ENCODE measurements at places on chromosomes 4 and X.
A peak's percentile ranks its signal among the peaks of the same experiment; 100 is the strongest.

DNA sequence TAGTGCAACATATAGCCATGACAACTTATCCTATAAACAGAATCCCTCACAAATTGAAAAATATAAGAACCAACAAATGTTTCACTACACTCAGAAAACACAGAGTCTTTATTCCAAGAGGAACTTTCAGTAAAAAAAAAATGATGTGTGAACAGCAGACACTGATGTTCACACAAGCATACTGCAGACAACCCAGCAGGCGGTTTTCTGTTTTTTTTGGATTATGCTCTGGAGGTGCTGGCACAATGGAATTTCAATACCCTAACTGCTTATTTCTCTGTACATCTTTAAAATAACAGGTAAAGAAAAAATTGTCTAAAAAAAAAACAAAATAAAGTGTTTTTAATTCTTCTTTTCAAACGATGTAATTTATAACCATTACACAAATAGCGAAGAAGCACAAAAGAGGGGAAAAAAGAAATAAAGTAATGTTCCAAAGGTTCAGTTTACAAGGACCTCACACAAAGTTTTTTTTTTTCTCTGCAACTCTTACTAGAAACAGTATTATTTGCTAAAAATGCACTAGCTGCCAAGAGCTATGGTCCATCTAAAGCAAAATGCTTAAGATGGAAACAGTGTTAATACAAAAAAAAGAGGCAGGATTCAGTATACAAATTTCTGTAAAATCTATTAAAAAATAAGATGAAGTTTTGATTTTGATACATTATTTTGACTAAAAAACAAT, 55.3 kb downstream of the ANAPC10 start:
- DNase-seq = no peak

GRCh38 chrX:44596277-44596676, 53.6 kb upstream of the FUNDC1 start:
- no peak for DNase-seq

DNA sequence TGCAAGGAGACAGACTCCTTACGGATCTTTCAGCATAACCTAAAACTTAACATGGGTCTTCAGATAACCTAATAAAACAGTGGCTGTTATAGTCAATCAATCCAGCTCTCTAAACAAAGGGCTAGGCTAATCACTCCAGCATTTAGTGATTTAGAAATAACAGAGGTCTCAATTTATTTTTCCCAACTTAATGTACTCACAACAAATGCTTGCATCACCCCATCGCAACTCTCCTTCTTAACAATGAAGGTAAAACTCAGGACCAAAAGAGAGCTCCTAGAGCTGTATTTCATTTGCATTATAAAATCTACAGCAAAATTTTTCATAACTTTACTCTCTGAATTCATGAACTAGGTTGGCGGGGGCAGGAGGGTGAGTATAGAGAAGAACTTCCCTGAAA, 1.1 kb downstream of the LIN54 start:
- DNase-seq = no peak

GRCh38 chr4:148207068-148207467, 235.1 kb downstream of the NR3C2 start:
- no peak for DNase-seq

- DNase-seq = no peak
These were observed 159.5 kb downstream of the PPP3CA start for GRCh38 chr4:101187841-101188240.

- DNase-seq = no peak
These were observed 308.5 kb downstream of the ARHGAP24 start for GRCh38 chr4:85783483-85783882.

DNA sequence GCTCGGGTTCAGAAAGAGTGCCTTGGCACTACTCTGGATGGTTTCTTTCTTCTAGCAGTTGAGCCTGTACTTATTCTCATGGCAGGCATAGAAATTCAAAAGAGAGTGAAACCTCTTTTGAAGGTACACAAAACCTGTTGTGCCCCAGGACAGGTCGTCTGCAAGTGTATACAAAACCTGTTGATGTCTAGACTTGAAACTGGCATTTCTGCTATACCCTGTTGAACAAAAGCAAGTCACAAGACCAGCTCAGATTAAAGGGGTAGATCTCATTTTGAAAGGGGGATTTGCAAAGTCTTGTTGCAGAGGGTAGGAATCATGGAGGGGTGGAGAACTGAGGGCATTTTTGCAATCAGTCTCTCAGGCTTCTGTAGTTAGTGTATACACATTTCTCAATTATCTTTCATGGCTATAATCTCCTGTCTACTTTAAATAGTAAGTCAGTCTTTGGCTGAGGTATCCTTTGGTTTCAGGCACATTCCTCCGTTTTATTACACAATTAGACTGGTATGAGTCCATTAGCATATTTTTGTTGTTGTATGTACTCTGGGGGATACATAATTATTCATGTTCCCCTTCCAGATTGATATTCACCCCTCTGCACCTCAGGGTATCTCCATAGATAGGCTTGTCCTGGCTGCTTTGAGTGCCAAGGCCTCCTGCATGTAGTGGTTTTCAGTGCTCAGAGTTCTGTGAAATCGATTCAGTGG, 251.4 kb downstream of the DTHD1 start:
- no peak for DNase-seq

DNA sequence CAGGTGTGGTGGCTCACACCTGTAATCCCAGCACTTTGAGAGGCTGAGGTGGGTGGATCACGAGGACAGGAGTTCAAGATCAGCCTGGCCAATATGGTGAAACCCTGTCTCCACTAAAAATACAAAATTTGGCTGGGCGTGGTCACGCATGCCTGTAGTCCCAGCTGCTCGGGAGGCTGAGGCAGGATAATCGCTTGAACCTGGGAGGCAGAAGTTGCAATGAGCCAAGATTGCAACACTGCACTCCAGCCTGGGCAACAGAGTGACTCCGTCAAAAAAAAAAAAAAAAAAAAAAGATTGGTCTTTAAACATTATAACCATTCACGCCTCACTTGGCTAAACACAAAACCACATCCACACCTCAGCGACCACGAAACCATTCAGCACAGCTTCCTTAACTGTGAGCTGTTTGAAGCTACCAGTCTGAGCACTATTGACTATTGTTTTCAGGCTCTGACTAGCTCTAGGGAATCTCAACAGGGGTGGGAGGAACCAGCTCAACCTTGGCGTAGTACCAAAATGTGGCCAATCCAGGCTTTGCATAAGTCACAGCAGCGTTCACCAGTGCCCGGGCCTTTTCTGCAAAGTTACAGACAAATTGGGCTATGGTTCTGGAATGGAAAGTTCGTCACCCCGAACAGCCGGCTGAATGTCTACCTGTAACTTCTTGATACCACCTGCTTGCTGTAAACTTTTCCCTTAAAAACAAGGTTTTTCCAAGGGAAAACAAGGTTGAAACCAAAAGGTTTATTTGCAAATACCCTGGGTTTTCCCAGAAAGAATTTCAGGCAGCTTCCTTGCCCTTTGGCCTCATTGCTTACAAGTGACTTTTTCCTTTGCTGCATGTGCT, 73.6 kb upstream of the DHX15 start:
- DNase-seq = peak; percentile 82

Measured in substantia nigra (tissue), 51 donors.